Epithelial cell of alveolus of lung (primary cell): ENCODE measurements at places on chromosomes 3 and 15. TPM values are rescaled to one million over a fixed set of nuclear protein-coding genes. Genes with fewer than 3 reads are reported as not detected.

CHST14 gene
- total RNA-seq = 29.5 and 41.4 TPM in 2 replicates

LRRIQ4 gene
- total RNA-seq = not detected in 2 replicates

MYH15 gene
- total RNA-seq = 0.08 and 0.26 TPM in 2 replicates

ST3GAL6 gene
- 1.3 and 1.7 TPM in 2 replicates for total RNA-seq

FSTL1 gene
- 376 and 500 TPM in 2 replicates for total RNA-seq

CD276 gene
- total RNA-seq = 121 and 169 TPM in 2 replicates

SUSD5 gene
- total RNA-seq = 2.7 and 8.1 TPM in 2 replicates

GOLGA6B gene
- not detected in 2 replicates for total RNA-seq

DNAH1 gene
- total RNA-seq = 0.39 and 0.96 TPM in 2 replicates

SI gene
- not detected in 2 replicates for total RNA-seq

TARS3 gene
- total RNA-seq = 4.9 and 13.8 TPM in 2 replicates

AHSG gene
- not detected in 2 replicates for total RNA-seq

RASGRF1 gene
- not detected in 2 replicates for total RNA-seq

FETUB gene
- not detected in 2 replicates for total RNA-seq

CLDN16 gene
- total RNA-seq = 0.26 TPM in 1 of 2 replicates, not detected in the other

TRH gene
- total RNA-seq = not detected in 2 replicates

GABRG3 gene
- total RNA-seq = 0.78 TPM in 1 of 2 replicates, not detected in the other

ACTRT3 gene
- 3.7 and 3.9 TPM in 2 replicates for total RNA-seq

SLCO2A1 gene
- 2.3 and 4.0 TPM in 2 replicates for total RNA-seq

WNT5A gene
- 127 and 304 TPM in 2 replicates for total RNA-seq

MESP2 gene
- 1.0 and 2.0 TPM in 2 replicates for total RNA-seq

MITF gene
- total RNA-seq = 6.6 and 20.7 TPM in 2 replicates
